OCI-LY7 (cell line): ENCODE measurements at places on chromosomes 2 and 18.

GRCh38 chr18:9854801-9855676, 30.7 kb upstream of the TXNDC2 start:
- no peak for DNase-seq

DNA sequence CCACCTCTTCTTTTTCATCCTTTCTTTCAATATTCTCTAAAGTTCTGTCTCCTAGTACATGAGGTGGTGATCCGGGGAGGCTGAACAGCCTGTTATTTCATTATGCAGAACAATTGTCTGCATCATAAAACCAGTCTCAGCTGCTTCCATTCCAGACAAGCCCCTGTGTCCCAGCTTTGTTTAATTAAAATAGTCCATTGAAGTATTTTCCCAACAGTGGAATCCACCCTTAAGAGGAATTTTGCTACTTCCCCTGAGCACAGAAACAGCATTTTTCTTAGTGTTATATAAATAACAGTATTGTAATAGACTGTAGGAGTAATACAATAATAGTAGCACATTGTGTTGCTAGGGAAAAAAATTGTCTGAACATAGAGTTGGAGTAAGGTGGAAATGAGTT, 395.4 kb upstream of the TCF4 start:
- no peak for DNase-seq

DNA sequence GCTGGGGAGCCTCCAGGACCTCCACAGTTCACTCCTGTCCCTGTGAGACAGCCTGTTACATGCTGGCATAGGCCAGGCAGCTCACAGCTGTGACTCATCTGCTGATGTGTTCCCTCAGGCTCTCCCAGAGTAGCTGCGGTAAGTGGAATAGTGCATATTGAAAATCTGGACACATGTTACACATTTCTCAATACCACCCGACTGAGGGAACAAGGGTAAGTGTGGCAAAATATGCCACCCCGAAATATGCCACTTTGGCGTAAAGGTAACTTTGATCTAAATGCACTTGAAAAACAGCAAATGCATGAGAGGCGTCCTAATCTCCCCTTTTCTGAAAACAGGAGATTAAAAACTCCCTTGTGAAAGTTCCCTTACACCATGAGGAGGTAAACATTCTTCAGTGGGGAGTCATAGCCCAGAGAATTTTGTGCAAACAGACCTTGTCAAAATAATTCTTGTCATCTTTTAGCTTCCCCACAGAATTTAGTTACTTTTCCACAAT, 557.9 kb downstream of the CCDC85A start:
- no peak for DNase-seq

DNA sequence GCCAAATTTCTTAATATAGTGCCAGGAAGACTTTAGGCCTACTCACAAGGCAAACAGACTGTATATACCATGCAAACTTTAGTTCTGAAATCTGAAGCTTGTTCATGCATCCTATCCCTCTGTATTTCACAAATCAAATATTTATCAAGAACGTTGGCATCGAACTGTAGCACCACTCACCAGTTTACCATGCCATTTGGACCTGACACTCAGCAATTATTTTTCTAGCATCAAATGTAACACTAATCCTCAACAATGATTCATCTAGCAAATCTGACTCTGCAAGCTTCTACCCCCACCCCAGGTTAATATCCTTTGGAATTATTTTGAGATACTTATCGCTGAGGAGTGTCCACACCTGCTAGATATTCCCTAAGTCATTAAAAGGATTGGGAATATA, 1506.6 kb downstream of the LRP1B start:
- no peak for DNase-seq

DNA sequence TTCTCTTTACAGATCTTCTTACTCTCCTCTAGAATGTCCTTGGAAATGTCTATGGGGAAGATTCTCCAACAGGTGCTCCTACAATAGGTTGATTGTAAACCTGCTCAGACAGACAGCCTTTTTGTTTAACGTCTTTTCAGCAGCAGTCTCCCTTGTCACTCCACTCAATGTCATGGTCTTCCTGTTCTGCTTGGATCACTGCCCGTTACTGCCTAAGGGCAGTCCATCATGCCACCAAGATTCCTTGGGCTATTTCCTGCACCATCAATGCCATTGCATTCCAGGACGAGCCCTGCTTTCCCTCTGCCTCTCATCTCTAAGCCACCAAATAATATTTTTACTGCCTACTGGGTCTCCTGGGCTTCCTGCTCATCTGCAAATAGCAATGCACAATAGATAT, 97.4 kb upstream of the GALNT5 start:
- no peak for DNase-seq

DNA sequence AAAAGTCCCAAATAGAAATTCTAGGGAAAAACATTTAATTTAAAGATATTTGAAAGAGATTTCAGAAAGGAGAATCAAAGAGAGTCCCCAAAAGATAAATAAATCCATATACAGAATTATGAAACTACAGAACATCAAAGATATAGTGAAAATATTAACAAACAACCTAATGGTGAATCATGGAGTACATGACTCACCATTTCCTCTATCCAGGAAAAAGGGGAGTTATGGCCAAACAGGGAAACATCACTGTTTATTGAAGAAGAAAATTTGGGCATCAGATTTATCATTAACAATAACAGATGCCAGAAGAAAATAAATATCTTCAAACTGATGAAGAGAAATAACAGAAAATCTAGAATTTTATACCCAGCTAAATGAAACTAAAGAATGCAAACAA, 448.3 kb downstream of the CDH2 start:
- no peak for DNase-seq

GRCh38 chr2:45236268-45236667, 227.0 kb upstream of the SIX2 start:
- no peak for DNase-seq

GRCh38 chr2:101387151-101387834, at the start of gene CREG2:
Gene CREG2, minus strand, starts transcription at chr2:101387503. Its CDS starts 46 bp downstream, at chr2:101387457.
- no peak for DNase-seq

DNA sequence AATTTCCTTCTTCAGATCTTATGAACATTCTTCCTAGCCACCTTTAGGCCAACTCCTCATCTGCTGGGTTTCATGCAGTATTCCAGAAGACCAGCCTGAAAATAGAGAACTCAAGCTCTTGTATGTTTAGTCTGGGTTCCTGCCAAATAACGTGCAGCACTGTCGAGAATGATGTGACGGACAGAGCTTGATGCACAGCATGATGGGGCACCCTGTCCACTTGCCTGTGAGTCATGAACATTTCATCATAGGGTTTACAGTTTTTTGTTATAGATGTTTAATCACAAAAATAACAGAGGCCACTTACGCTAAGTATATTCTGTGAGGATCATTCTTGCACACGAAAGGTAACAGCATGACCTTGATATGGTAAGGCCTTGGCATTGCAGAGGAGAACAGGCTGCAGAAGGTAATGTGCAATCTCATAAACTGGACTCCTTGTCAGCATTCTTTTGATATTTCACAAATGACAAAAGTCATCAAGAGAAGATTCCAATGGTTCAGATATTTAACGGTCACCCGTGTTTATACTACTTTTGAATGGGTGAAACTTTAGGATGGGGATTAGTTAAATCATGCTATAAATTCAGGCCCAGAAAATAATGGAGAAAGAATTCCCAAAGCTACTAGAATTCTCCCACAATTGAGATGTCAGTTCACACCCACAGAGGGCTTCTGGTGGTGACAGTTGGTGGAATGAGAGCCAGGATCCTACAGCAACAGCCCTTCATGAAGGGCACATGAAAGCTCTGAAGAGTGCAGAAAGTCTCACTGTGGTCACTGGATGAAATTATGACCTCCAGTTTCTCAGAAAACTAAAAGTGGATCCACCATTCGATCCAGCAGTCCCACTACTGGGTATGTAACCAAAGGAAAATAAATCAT, 396.1 kb upstream of the RAB12 start:
- DNase-seq = no peak

- no peak for DNase-seq
Measured at GRCh38 chr2:46846536-46846935, 69.1 kb downstream of the MCFD2 start.

DNA sequence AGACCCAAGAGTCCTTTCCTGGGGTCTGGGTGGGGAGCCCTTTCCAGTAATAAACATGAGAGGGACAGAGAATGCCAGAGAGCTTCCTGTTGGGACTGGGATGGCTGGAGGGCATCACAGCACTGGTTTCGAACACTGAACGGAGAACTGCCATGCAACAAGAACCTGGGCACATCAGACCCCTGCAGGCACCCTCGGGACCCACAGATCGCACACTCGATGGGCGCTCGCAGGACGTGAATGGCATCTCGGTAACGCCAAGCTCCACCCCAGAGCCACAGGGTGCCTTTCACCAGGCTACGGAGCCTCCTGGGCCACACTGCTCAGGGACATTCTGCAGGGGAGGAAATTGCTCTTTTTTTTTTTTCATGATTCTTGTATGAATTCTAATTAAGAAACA, 25.1 kb downstream of the SLC66A2 start:
- no peak for DNase-seq

GRCh38 chr2:26165403-26165802, 7.5 kb upstream of the GAREM2 start:
- no peak for DNase-seq

GRCh38 chr18:61471541-61471940, 138.3 kb downstream of the CDH20 start:
- no peak for DNase-seq

- no peak for DNase-seq
Measured at GRCh38 chr2:121162893-121163292, 122.1 kb downstream of the TFCP2L1 start.

DNA sequence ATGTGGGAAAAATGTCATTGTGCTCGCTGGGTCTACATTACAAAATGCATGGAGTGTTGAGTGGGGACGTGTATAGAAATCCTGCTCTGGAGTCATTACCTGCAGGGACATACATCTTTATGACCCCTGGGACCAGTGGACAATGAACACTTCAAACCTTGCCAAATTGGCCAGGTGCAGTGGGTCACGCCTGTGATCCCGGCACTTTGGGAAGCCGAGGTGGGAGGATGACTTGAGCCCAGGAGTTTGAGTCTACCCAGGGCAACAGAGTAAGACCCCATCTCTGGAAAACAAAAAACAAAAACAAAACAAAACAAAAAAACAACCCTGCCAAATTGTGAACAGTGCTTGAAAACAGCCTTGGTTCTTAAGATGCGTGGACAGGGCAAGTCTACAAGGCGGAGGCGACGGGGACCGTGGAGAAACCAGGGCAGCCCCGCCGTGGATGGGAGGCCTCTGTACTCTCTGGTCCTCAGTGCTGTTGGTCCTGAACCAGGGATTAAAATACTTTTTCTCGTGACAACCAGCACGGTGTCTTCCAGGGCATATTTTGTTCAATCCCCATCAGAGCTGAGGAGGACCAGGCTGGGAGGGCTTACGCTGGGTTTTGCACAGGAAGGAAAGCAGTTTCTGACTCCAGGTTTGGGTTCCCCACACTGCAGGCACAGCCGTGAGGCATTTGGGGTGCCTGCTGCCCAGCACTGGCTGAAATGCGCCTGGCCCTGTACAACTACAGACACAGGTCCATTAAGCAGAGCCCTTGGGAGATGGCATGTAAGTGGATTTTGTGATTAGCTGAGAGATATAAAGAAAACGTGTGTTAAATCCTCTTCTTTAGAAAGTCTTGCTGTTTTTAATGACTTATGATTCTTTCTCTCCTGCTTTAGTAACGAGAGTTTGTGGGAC, 13.7 kb downstream of the COLEC11 start:
- DNase-seq = peak; percentile 29

DNA sequence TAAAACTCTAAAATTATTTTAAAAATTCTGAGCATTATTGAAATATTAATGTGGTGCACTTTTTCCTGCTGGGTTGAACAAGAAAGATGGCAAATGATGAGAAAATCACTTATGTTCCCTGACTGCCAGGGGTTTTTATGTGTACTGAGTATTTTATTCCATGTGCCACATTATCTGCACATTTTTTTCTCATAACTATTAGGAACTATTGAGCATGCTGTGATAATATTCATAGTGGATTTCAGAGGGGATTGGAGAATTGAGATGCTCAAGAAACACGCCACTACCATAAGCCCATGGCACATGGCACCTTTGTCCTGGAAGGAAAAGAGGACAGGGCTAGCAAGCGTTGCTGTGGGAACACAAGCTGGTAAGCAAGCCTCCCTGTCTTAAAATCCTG, 478.5 kb upstream of the GYPC start:
- DNase-seq = no peak

DNA sequence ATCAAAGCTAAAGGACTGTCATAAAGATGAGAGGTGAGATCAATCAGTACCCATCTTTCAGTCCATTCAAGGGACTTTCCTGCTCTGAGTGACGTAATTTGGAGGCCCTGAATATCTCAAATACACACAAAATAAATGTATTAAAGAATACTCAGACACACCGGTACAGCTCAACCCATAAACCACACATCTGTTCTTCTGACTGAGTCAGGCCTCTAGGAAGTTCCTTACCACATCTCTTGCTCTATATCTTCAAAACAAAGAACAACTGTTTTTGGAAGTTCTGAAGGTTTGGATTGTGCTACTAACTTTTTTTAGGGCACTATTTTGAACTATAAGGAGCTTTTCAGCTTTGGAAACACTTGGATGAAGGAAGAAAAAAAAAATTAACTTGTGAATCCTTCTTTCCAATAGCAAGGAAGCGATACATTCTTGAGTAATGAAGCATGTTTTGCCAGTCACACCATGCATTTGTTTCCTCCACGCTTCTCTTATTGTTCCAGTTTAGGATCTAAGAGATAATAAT, 866.5 kb upstream of the VRK2 start:
- no peak for DNase-seq

- DNase-seq = no peak
Measured at GRCh38 chr18:11074889-11075288, 74.5 kb downstream of the PIEZO2 start.

DNA sequence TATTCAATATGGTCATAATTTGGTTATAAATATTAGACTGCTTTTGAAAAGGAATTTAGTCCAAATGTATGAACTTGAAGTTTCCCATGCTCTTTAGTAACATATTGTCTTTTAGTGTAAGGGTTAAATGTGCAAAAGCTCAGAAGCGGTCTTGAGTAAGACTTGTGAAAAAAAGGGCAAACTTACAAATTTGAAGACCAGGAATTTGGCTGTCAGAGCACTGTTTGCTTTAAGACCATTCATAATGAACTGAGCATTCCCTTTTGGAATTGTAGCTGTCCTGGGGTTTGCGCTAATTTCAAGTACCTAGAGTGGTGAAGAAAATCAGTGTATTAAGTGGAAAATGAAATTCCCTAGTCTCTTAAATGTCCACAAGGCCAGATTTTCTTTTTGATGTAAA, 6.9 kb upstream of the ZEB2 start:
- DNase-seq = no peak

GRCh38 chr18:28063271-28063761, 113.6 kb downstream of the CDH2 start:
- DNase-seq = no peak

- no peak for DNase-seq
Measured at GRCh38 chr2:69966496-69966895, 5.1 kb upstream of the ASPRV1 start.

DNA sequence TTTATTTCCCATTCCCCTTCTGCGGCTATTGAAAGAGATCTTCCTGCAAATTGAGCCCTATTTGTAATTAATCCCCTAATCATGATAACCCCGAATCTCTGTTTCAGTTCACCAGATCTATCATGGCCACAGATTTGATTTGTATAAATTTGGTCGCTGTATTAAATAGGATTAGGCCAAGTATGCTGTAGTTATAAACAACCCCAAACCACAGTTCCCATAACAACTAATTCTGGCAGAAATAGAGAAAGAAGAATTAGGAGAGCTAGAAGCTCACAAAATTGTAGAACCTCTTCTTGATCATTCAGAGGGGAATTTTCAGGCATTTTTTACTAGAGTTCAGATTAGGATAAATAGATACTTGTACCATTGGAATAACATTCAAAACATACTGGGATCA, 433.7 kb upstream of the TNP1 start:
- DNase-seq = no peak
